NCI-H2081 treated with DMSO at 0.1 percent for 48 hours (cell line): ENCODE measurements at places on chromosomes 12 and 14.
A peak's percentile ranks its signal among the peaks of the same experiment; 100 is the strongest.

GRCh38 chr12:116418551-116418950 lies 140.6 kb upstream of the MAP1LC3B2 start:
- no peak for DNase-seq

GRCh38 chr12:22271023-22271422 lies 63.5 kb downstream of the ST8SIA1 start:
- no peak for DNase-seq

GRCh38 chr14:68085742-68086141 lies 266.2 kb downstream of the RAD51B start:
- DNase-seq = no peak

GRCh38 chr12:32535288-32535999 lies 136.1 kb downstream of the FGD4 start:
- DNase-seq = peak; percentile 65

DNA sequence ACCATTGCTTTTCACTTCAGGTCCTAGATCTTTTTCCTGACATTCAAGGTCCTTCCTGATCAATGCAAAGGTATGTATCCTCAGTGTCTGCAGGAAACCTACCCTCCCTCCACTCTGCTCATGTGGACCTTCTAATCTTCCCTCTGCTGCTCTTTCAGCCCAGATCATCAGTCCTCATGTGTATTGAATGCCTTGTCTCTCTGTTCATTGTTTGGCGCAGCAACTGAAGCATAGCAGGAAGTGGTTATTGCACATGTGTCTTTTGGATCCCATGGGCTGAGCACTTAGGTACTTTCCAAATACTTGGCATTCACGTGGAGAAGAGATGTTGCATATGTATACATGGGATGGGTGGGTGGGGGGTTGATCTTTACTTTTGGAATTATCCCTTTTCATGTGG lies 4.3 kb upstream of the NIN start:
- DNase-seq = no peak

- DNase-seq = no peak
Measured at GRCh38 chr12:100138048-100138802, 4.4 kb downstream of the BLTP3B start.

- no peak for DNase-seq
Measured at GRCh38 chr12:99170037-99170436, 477.5 kb upstream of the GARIN6 start.

GRCh38 chr12:120977531-120978295 lies 630 bp upstream of the HNF1A start:
- no peak for DNase-seq

DNA sequence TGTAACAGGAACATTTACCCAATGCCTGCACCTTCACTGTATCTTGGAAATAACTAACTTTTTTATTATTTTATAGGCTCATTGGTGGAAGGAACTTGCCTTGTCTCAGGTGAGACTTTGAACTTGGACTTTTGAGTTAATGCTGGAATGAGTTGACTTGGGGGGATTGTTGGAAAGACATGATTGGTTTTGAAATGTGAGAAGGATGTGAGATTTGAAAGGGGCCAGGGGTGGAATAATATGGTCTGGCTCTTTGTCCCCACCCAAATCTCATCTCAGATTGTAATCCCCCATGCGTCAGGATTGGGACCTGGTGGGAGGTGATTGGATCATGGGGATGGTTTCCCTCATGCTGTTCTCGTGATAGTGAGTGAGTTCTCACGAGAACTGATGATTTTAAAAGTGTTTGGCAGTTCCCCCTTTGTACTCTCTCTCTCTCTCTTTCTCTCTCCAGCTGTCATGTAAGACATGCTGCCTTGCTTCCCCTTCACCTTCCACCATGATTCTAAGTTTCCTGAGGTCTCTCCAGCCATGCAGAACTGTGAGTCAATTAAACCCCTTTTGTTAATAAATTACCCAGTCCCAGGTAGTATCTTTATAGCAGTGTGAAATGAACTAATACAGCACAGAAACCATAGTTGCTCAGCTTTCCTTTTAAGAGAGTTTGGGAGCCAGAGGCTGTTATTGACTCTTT lies 244.1 kb downstream of the BTG1 start:
- DNase-seq = no peak

DNA sequence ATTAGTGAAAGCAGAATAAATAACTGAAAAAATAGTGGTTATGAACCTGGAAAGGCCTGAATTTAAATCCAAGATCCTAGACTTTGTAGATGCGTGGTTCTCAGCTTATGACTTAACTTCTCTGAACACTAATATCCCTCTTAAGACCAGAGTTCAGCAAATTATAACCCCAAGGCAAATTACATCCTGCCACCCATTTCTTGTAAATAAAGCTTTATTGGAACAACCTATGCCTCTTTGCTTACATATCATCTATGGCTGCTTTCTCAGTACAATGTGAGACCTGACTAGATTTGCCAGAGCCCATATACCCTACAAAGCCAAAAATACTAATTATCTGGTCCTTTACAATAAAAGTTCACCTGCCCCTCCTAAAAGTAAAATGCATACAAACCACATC lies 199.1 kb downstream of the MED13L start:
- DNase-seq = no peak

DNA sequence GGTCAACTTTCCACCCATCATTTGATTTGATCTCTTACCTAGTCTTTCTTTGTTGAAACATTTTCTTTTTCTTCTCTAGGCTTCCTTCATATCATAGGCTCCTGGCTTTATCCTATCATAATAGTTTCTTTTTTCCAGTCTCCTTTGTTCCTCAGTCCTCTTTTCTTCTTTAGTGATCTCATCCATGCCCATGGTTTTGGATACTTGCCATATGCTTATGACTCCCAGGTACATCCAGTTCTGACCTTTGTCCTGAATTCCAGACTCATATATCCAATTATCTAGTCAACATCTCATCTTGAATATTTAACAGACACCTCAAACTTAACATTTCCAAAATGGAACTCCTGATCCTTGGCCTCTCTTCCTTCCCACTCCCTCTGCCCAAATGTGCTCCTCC lies 36.1 kb upstream of the KRAS start:
- no peak for DNase-seq

DNA sequence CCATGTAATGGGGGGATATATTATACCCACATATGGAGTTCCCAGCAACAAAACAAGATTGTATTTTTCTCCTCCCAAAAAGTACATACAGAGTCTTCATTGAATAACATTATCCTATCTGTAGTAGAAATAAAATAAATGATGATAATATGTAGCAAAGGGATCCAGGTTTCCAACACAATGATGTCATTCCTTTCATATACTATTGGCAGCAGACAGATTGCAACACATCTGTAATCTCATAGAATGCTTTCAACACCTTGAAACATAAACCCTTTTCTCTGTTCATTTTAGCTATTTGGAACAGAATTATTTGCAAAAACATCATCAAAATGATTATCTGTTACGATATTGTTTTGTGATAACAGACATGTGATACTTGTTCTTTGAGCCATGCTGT lies 317.6 kb downstream of the DPF3 start:
- no peak for DNase-seq

DNA sequence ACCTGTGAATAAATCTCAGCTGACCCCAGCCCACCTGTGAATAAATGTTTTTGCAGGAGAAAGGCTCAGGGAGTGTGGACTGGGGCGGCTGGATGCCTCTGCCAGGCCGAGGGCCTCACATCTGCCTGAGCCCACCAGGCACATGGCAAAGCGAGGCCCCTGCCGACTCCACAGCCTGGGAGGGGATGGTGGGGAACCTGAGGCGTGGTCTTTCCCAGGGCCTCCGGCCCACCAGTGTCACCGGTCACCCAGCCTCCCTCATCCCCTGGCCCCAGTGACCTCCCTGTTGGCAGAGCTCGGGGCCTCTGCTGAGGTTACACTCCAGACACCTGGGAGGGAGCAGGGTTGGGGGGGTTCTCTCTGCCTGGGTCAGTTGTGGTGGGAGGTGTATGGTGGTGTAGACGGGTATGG lies 8.2 kb downstream of the NOC4L start:
- no peak for DNase-seq

- DNase-seq = no peak
Measured at GRCh38 chr14:99183311-99183710, 88.7 kb downstream of the BCL11B start.

- DNase-seq = no peak
Measured at GRCh38 chr12:22329621-22330020, 4.9 kb downstream of the ST8SIA1 start.

- no peak for DNase-seq
Measured at GRCh38 chr12:126807312-126807865, 1459.6 kb upstream of the TMEM132C start.

GRCh38 chr12:27769142-27769673 lies 10.8 kb upstream of the KLHL42 start:
- no peak for DNase-seq

DNA sequence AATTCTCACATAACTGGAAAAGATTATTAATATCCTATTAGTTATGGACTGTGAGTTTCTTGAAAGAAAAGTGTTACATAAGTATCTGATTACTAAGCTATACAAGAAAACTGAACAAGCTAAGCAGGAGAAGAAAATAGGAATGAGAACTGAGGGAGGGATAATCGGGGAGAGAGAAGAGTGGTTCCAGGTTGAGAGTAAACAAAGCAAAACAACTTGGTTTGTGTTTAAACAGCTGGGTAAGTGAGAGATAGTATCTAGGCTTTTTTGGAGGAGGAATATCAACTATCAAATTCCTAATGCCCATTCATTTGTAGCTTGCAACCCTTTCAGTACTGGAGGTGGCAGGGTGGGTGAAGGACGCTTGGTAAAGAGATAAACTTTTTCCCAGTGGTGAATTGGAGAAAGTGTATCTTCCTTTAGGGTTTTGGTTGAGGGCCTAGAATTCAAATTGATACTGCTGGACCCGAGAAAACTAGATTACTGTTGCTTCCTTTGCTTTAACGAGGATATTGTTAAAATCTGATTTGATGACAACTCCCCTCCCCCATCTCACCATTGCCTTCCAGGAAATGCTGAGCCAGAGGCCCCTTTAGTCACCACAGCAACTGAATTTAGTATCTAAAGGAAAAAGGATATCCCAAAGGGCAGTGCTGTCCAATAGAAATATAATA lies 2.0 kb upstream of the SLC2A3 start:
- no peak for DNase-seq

DNA sequence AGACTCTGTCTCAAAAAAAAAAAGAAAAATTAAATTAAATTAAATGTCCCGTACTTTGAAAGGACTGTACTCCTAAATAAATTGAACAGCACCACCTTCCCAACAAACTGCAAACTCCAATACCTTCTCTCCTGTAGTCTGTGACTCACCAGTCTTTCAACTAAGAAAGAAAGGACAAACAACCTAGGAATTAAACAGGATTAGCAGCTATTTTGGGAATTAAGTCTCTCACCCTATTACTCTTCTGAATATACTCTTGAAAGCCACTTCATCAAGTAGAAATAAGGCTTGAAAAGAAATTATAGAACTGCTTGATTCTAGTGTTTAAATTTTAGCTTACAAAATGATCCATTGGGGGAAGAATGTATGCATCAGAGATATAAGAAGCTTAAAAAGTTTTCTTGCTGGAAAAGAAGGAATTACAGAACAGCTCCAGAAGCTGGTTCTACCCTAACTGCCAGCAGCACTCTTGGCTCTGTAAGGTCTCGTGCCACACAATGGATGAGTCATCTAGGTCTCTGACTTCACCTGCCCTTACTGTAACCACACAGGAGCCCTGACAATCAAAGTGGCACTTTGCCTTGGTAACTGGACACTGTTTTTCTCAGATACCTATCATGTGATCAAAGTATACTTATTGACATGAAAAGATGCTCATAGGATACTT lies 57.0 kb upstream of the CERS5 start:
- DNase-seq = no peak

- no peak for DNase-seq
Measured at GRCh38 chr12:15910468-15910863, 666 bp upstream of the DERA start.

DNA sequence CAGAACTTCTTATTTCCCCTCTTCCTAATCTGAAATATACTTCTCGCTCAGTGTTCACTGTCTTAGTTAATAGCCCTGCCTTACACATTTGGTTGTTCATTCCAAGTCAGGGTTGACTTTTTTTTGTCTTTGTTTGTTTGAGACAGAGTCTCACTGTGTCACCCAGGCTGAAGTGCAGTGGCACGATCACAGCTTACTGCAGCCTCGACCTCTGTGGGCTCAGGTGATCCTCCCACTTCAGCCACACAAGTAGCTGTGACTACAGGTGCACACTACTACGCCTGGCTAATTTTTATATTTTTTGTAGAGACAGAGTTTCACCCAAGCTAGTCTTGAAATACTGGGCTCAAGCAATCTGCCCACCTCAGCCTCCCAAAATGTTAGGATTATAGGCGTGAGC lies 42.3 kb upstream of the PRPF39 start:
- no peak for DNase-seq

GRCh38 chr14:68198713-68199495 lies 379.3 kb downstream of the RAD51B start:
- DNase-seq = no peak

DNA sequence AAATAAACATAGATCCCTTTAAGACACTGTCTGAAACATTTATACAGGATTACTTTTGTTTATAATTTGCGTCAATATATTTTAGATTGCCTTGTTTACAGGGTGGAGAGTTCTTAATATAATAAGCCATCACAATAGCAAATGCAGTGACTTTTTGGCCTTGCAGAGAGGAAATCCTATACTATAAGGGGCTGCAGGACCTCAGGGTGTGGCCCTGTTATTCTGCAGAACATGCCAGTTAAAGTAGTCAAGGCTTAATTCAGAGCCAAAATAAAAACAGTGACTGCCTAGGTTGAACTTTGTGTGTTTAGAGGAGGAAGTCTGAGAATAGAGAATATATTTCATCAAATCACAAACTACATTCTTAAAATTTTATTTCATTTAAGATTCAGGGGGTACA lies 381.6 kb downstream of the DUSP6 start:
- no peak for DNase-seq

- no peak for DNase-seq
Measured at GRCh38 chr14:22168092-22168955, 420.7 kb downstream of the DAD1 start.

DNA sequence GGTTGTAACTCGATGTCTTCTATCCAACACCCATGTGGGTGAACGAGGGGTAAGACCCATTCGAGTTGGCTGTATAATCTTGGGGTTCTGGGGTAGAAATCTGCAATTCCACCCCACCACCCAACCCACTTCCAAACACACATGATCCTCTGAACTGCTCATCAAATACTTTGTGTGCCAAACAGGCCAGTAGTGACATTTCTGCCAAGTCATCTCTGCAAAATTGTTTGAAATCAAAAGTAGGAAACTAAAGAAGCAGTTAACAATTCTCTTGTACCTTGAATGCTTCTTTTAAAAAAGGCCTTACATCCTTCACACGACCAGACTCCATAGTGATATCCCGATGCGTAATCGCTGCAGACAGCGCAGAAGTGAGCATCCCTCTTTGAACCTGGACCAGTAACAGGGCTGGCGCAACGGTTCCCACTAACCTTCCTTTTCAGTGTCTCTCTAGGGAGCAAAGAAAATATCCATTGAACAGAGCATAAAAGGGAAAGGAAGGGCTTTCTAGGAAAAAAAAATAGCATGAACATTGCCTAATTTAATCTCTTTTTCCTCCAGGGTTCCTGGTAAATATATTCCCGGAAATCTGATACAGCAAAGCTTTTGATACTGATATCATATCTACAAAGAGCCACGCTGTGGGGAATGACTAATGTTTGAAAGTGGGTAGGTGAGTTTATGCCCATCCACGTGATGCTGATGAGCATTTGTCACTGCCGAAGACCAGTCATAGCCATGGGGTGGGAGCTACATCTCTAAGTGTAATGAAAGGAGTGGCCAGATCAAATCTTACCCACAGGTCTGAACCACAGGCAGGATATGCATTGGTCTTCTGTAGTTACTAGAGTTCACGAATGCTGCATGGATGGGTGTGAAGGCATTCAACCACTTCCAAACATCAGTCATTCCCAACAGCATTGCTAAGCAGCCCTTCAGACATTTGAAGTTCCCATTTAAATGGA lies 14.2 kb downstream of the ESR2 start:
- no peak for DNase-seq

GRCh38 chr14:104530646-104531045 lies 48.9 kb upstream of the C14orf180 start:
- DNase-seq = no peak
